ENCODE measurements at places on chromosomes 5 and 9.

DNA sequence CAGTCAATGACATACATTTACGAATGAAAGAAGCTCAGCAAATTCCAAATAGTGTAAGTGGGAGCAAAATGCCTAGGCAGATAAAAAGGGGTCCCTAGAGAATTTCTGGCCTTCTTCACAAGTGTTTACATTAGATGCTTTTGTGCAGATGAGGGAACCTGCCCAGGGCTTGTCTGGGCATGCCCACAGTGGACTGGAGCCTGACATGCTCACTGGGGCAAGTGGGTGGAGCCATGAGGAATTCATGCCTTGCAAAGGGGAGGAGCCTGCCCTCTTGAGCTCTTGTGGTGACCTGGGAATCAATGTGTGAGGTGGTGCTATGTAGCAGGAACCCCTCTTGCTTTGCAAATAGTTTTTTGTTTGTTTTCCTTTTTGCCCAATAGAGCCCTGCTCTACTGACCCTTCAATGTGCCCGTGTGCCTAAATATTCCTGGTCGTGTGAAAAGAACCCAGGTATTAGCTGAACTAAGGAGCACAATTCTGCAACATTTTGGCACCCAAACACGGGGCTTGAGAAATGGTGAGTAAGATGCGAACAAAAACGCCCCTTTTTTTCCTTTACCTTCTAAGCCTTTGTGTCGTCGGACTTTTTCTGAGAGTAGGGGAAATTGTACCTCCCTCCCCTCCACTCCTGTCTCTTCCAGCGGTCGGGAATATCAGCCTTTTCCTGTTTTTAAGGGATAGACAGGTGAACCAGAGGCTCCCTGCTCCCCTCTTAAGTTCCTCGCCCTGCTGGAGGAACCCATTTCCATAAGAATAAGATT lies 433.8 kb upstream of the CDH9 start:
- no peak for DNase-seq

- DNase-seq = no peak
Measured at GRCh38 chr9:12681620-12682019, 11.6 kb upstream of the TYRP1 start.

GRCh38 chr5:117568622-117569021 lies 994.0 kb upstream of the SEMA6A start:
- no peak for DNase-seq

GRCh38 chr5:138945421-138946240 lies 70.5 kb upstream of the LRRTM2 start:
- DNase-seq = no peak

DNA sequence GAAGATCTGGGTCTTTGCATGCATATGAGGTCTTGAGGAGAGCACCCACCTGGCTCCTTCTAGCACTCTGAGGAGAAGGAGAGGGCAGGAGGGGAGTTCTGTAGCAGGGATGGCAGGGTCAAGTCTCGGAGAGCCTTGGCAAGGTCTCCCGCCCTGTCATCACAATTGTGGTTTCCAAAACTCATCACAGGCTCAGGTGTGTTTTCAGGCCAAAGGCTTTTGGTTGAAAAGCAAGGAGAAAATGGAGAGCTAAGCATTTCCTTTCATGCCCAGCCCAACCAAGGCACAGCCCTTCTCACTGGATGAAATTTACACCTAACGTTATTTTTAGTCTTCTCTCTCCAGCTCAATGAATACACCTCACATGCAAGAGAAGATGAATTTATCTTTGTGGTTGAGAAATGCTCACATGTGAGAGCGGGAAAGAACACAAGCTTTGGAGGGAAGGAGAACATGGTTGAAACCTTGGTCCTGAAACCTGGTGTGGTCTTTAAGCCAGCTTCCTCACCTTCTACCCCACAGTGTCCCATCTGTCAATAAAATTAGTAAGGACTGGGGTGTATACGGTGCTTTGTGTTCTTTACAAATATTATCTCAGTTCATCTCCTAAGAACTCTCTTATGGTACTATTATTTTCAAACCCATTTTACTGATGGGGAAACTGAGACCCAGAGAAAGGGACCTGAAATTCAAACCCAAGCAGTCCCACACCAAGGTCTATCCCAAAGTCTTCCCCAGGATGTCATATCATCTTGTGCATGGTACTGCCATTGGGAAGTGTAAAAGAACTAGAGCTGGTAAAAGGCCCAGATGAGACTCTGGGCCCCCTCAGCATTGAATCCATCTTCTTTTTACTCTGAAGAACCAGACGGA lies 47.8 kb upstream of the CPEB4 start:
- DNase-seq = no peak

DNA sequence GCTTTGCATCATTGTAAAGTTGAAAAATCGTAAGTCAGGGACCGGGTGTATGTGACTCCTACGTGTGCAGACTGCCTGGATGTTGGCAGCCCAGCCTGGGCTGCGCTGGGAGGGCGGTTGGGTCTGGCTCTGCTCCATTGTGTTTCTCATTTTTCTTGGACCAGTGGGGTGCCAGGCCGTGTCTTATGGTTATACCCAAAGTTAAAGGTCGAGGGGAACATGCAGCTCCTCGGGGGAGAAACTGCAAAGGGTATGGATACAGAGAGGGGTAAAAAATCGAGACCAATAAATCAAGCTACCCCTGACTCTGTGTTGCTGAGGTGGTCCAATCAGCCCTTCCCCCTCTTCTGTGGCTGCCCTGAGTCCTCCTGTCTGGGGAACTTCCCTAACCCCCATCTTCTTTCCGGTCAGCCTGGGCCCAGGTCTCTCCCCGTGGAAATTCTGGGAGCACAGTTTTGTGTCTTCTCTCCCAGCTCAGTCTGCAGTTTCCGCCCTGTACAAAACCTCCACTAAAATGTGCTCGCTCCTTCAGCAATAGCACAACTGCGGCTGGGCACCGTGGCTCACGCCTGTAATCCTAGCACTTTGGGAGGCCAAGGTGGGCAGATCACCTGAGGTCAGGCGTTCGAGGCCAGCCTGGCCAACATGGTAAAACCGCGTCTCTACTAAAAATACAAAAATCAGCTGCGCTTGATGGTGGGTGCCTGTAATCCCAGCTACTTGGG lies 34.1 kb upstream of the UNC5A start:
- DNase-seq = no peak

GRCh38 chr5:64462391-64462790 lies 43.4 kb upstream of the RGS7BP start:
- DNase-seq = no peak

- DNase-seq = no peak
Measured at GRCh38 chr5:44099643-44100042, 289.6 kb downstream of the FGF10 start.

DNA sequence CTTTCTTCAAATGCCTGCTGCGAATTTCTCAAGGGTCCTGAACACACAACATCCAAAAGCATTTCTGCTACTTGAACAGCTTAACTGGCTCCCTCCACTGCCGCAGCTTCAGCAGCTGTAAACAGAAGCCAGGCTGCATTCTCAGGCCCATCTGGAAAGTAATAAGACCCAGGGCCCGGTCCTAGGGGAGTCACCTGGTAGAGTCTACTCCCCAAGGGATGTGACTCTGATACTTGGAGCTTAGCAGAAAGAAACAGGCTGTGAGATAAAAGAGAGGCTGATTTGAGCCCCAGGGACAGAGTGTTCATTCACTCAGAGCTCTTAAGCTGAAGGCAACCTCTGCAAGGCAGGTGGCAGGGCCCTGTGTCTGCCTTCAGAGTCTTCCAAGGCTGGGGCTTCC lies 356.8 kb downstream of the SPOCK1 start:
- DNase-seq = no peak

DNA sequence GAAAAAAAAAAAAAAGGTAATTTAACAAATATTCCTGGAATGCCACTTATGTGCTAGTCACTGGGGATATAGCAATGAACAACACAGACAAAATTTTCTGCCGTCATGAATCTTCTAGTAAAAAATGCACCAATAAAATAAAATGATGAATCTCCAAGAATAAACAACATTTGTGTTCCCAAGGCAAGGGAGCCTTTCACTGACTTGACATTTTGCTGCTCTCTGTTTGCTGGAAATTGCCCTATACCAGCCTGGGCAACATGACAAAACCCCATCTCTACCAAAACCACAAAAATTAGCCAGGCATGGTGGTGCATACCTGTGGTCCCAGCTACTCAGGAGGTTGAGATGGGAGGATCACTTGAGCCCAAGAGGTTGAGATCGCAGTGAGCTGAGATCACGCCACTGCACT lies 64.5 kb upstream of the ERBIN start:
- no peak for DNase-seq

DNA sequence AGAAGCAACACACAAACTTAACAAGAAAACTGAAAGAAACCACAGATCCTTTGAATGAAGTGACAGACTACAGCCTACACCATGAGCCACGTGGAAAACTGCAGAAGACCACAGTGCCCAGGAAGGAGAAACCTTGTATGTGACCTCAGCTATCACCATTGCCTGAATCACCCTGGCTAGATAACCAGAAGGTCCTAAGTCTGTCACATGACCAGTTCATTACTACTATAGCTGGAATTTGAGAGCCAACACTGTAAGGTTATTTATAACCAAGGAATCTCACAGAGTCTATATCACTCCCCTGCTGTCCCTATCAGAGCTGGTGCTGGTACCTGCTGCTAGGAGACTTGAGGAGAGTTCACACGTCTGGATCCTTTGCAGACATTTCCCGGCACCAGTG lies 90.3 kb upstream of the FBXL17 start:
- DNase-seq = no peak

- no peak for DNase-seq
Measured at GRCh38 chr9:112734892-112735291, 15.7 kb upstream of the SNX30 start.

GRCh38 chr5:171432583-171433351 lies 13.3 kb downstream of the FGF18 start:
- DNase-seq = no peak

- no peak for DNase-seq
Measured at GRCh38 chr9:106324591-106325280, 538.2 kb upstream of the ZNF462 start.

GRCh38 chr5:95908799-95909198 lies 52.9 kb downstream of the ELL2 start:
- no peak for DNase-seq

DNA sequence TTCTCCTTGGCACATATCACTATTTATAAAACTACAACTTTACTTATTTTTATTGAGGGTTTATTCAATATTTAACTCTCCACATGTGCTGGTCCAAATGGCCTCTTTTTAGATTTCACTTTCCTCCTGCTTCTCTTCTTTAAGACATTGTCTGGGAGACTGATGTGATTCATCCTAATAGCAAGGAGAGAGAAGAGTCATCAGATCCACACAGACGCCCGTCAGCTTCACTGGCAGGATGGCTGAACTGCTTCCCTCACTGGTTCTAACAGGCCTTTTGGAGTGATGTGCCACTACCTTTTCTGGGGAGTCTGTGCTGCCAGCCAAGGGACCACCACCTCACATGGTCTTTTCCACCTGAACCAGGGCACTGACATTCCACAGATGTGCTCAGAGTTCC lies 16.5 kb upstream of the ROR2 start:
- DNase-seq = no peak

DNA sequence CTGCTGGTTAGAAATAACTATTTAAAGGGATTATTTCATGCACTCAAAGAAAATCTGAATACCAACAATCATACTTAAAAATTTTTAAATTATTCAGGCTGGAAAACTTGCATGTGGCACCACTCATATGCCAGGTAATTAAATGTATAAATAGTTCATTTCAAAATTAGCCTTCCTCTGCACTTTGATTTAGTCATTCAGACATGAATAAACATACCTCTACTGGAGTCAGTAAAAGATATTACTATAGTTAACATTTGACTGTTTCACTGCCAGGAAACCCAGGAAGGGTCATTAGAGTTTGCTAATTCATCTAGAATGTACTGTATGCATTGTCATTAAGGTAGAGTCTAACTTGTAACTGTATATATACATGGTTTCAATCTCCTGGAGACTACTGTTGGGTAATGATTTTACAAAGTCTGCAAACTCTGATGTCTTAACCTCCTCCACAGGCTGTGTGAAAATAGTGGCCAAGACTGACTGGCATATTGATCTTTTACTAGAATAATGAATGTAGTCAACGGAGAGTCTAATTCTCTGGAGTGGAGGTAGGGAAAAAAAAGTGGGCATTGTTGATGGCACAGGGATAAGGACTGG lies 43.7 kb downstream of the TEX10 start:
- no peak for DNase-seq

DNA sequence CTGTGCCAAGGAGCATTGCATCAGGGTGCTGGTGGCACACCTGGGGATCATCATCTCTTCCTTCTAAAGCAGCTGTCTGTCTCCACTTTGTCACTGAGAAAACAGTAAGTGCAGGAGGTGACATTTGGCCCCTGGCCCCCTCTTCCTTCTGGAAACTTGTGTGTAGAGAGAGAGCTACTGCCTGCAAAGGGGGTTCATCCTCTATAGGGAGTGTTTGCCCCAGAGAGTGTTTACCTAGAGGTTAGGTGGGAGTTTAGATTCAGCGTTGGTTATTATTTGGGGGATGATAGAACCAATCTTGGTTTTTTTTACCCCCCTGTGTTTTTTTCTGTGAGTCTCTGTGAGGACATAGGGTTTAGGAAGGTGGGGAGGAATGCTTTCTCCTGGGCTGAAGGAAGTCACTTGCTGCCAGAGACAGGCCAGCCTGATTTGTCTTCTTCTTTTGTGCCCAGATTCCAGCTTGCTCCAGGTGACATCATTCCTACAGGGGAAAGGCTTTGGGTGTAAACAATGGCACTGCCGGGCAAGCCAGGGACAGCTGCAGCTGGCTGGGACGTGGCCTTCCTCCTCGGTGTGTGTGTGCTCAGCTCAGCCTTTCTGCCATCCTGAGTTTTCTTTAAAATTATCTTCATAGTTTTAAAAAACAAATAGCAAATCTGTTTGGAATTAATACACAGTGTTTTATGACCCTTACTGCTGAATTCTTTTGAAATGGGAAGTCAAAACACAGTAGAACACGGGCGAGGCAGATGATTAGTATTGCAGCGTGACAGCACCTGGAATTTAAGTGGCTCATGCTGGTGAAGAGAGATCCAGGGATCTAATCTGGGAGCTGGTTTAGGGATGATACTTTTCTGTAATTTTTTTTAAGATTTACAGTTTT lies 24.5 kb downstream of the PRRC2B start:
- DNase-seq = no peak

DNA sequence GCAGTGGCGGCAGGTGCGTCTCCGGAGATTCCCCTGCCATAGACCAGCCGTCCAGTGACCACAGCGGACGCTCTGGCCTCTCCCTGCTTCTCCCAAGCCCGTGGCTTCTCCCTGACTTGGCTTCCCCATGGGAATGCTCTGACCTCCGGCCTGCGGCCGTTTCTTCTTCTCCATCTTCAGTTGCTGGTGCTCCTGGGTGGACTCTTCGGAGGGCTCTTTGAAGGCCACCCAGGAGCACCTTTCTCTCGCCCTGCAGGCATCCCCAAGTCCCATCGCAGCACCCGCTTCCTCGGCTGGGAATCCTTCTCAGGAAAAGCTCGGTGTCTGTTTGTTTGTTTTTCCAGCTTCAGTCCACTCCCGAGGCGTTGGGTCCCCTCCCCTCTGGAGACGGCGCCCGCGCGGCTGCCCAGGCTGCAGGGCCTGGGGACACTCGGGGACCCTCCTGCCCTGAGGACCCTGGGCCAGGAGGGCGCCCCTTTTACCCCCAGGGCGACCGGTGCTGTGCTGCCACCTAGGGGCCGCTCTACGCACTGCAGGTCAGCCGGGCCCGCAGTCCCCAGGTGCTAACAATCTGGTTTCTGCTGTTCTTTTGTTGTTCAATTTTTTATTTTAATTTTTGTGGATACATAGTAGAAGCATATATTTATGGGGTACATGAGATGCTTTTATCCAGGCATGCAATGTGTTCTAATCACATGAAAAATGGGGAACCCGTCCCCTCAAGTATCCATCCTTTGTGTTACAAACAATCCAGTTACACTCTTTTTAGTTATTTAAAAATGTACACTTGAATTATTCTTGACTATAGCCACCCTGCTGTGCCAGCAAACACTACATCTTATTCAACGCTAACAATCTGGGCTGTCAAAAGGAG lies 197.9 kb upstream of the ADAMTS16 start:
- peak; percentile 23 for DNase-seq

- no peak for DNase-seq
Measured at GRCh38 chr5:44387921-44388320, 1.3 kb downstream of the FGF10 start.
